ENCODE measurements at places on chromosomes 4 and X. TPM values are rescaled to one million over a fixed set of nuclear protein-coding genes. Genes with fewer than 3 reads are reported as not detected.

Gene PLXNA3
- total RNA-seq, result 1.5 TPM

Gene TENM3
- 33.9 TPM for total RNA-seq

Gene PTTG2
- total RNA-seq, result not detected

Gene GPC4
- total RNA-seq, result 1.3 TPM

Gene CXCL5
- total RNA-seq, result 0.77 TPM

Gene FAM114A1
- total RNA-seq, result 37.1 TPM

- DNase-seq, result no peak
These were observed 69.8 kb downstream of the FHDC1 start for GRCh38 chr4:153005899-153006381.

GRCh38 chrX:80216086-80216485, 201.5 kb downstream of the TBX22 start:
- peak; percentile 25 for DNase-seq

DNA sequence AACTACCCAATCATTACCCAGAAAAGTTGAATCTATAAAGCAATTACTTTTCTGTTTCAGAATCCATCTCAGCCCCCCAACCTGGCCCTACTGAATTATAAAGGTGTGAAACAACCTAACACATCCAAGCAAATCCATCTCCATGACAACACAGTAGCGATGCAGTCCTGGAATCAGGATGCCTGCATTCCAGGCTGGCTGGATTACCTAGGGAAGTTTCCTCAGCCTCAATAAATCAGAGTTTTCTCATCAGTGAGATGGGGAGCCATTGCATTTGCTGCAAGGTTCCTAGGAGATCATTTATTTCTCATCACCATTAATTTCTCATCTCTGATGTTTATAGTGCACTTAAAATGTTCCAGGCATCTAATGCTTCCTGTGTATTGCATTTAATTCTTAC, 46.0 kb downstream of the LNX1 start:
- no peak for DNase-seq

- DNase-seq, result no peak
These were observed 7.4 kb downstream of the ACOX3 start for GRCh38 chr4:8433136-8433535.

DNA sequence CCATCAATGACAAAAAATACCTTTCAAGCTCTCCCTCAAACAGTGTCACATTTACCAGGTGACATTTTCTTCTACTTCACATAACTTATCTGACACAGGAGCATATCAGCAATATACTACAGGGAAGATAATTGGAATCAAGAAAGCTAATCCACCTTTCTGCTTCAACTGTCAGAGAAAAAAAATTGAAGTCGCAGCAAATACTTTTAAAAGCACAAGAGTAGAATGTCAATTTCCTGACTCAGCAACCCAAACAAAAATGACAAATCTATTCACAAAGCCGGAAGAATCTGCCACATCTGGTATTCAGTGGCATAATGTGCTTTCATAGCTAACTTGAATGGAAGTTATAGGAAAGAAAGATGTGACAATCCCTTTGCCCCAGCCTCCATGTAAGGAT, 36.7 kb downstream of the AGA start:
- DNase-seq, result no peak

GRCh38 chr4:142034101-142034500, 397.7 kb downstream of the IL15 start:
- DNase-seq, result no peak

GRCh38 chr4:43089730-43090129, 197.2 kb downstream of the GRXCR1 start:
- no peak for DNase-seq

- DNase-seq, result peak; percentile 5
These were observed 66.5 kb downstream of the MAMLD1 start for GRCh38 chrX:150429594-150429993.

GRCh38 chrX:87616371-87616770, 98.8 kb downstream of the KLHL4 start:
- no peak for DNase-seq

GRCh38 chr4:80471756-80472155, 136.2 kb downstream of the CFAP299 start:
- DNase-seq, result peak; percentile 43

DNA sequence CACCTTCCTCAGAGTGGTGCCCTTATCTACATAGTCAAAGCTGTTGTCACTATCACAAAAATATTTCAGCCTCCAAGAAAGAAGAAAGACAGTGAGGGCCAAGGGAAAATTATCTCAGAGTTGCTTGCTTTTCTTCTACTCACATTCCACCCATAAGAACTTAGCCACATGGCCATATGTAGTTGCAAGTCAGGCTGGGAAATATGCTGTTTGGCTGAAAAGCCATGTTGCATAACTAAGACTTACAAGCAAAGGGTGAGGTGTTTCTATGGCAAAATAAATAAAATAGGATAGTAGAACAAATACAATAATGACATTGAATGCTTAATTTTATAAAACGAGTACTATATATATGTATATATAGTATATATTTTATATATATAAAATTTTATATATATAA, 365.9 kb upstream of the PABPC4L start:
- no peak for DNase-seq

GRCh38 chr4:184536065-184536880, 61.9 kb upstream of the IRF2 start:
- DNase-seq, result no peak

GRCh38 chr4:155559915-155560314, 106.7 kb upstream of the GUCY1A1 start:
- no peak for DNase-seq

- no peak for DNase-seq
These were observed 174.7 kb downstream of the GC start for GRCh38 chr4:71609167-71609566.

GRCh38 chr4:39362827-39363226, 3.3 kb downstream of the RFC1 start:
- no peak for DNase-seq

- peak; percentile 39 for DNase-seq
These were observed 404.0 kb upstream of the F9 start for GRCh38 chrX:139126493-139126892.

DNA sequence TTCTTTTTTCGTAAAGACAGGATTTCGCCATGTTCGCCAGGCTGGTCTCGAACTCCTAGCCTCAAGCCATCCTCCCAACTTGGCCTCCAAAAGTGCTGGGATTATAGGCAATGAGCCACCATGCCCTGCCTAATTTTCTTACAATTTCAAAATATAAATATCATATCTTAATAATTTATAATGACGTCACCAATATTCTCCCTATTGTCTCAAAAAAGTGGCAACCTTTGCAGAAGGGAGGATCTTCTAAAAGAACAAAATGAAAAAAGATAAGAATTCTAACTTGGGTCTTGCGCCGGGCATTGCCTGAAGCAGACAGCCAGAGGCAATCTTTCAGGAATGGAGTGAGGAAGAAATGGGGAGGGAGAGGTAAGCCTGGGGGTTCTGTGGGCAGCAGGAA, 37.9 kb upstream of the WAS start:
- no peak for DNase-seq
